ENCODE measurements at places on chromosomes 5 and 9.

- DNase-seq = no peak
Measured at GRCh38 chr9:1845425-1845824, 169.7 kb upstream of the SMARCA2 start.

DNA sequence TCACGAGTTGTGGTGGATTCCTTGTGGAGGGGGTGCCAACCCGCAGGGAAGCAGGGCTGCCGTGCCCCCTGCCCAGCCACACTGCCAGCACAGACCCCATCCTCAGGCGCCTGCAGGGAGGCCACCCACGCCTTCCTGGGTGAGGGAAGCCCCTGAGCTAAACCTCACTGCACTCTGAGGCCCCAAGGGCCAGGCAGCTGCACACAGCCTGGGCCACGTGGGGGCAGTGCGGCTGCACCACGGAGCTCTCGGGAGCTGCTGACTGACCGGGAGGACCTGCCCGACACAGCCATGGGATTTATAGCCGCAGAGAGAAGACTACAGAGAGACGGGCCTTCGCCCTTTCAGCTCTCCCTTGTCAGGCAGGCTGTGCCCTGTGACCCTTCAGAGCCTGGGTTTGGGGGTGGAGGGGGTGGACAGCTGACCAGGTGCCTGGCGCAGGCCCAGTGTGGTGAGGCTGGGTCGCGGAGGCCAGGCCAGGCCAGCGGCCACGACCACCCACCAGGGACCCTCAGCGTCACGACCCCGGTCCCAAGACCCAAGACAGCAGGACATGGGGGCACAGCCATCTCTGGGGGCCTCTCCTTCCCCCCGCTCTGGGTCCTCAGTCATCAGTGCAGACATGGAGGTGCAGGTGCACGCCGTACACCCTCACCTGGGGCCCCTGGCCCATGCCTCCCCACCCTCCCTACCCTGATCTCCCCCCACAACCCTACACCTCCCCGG is 4.3 kb upstream of the AHRR start:
- DNase-seq = peak; percentile 36

GRCh38 chr5:143261748-143262392 is 141.6 kb downstream of the NR3C1 start:
- no peak for DNase-seq

- peak; percentile 26 for DNase-seq
Measured at GRCh38 chr5:134125039-134126015, 10.8 kb downstream of the TCF7 start.

- no peak for DNase-seq
Measured at GRCh38 chr5:169248996-169249395, 51.9 kb downstream of the SLIT3 start.

- DNase-seq = no peak
Measured at GRCh38 chr9:18601956-18602355, 128.0 kb downstream of the ADAMTSL1 start.

GRCh38 chr5:154446195-154447088 is 645 bp downstream of the SAP30L start:
- peak; percentile 23 for DNase-seq

DNA sequence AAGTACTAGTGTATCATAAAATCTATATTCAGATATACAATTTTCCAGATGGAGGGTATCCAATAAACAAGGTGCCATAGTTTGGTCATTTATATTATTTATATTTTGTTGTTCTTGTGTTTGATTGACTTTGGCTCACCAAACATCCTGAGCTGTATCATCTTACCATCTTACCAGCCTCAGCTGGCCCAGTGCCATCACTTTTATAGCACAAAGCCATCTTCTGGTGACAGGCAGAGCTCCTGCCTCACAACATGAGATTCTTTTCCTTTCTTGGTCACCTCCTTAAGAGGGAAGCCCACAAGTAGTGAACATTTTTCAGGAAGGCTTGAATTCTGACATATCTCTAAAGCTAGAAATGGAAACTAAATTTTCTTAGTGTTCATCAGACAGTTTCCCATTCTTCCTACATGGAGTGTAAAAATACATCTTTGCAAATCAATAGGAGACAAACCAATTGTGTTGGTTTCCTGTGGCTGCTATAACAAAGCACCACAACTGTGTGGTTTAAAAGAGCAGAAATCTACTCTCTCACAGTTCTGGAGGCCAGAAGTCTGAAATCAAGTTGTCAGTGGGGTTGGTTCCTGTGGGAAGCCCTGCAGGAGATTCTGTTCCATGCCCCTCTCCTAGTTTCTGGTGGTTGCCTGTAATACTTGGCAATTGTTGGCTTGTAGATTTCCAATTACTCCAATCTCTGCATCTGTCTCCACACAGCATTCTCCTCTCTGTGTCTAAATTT is 341.8 kb downstream of the MAN2A1 start:
- DNase-seq = no peak

DNA sequence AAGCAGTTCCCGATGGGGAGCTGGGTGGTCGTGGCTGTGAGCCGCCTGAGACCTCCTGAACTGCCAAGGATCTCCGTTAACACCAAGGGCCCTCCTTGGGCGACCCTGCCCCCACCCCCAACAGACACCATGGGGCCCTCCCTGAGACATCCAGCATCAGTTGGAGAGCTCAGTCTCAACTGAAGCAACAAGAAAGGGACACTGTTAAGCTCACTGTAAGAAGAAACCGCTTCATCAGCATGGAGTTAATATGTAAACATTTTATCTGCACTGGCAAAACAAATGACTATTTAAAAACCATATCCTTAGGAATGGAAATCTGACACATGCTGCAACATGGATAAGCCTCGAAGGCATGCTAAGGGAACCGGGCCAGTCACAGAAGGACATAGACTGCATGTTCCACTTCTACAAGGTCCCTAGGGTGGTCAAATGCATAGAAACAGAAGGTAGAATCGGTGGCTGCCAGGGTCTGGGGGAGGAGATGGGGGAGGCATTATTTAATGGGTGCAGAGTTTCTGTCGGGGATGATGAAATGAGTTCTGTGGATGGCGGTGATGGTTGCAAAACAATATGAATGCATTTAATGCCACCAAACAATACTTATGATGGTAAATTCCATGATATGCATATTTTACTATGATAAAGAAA is 47.4 kb downstream of the ROR2 start:
- no peak for DNase-seq

- no peak for DNase-seq
Measured at GRCh38 chr9:107175816-107176435, 107.2 kb upstream of the RAD23B start.

All from midbrain (tissue), 1 donor.